Upper lobe of left lung (tissue), 6 donors: ENCODE measurements at places on chromosomes 3 and 15. TPM values are rescaled to one million over a fixed set of nuclear protein-coding genes. Genes with fewer than 3 reads are reported as not detected.

UBE2E2 gene
- total RNA-seq, result 38.8 TPM

CIP2A gene
- 7.5 TPM for total RNA-seq

GRCh38 chr15:101307897-101308603 is 13.0 kb upstream of the SNRPA1 start:
- H3K4me3 ChIP-seq, result no peak overlapping the region
- no peak overlapping the region for H3K27ac ChIP-seq
- peak; percentile 15 for DNase-seq

PLD1 gene
- 11.2 TPM for total RNA-seq

DNA sequence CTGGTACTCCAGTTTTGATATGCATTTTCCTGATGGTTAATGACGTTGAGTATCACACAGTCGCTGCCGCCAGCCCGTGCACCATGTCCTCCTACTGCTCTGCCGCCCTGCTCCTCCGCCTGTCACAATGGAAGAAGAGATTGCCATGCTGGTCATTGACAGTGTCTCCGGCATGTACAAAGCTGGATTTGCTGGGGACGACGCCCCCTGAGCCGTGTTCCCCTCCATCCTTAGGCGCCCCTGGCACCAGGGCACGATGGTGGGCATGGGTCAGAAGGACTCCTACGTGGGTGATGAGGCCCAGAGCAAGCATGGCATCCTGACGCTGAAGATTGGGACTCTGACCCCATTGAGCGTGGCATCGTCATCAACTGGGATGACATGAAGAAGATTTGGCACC is 65.9 kb downstream of the SYN2 start:
- no peak overlapping the region for H3K27ac ChIP-seq
- H3K36me3 ChIP-seq, result no peaks in the 10 kb centered on the region
- no peak overlapping the region for H3K4me3 ChIP-seq
- no peaks in the 10 kb centered on the region for H3K4me1 ChIP-seq
- peak; percentile 30 for DNase-seq

GRCh38 chr3:184842433-184842832 is 30.5 kb downstream of the VPS8 start:
- H3K4me3 ChIP-seq, result no peak overlapping the region
- no peaks in the 10 kb centered on the region for H3K36me3 ChIP-seq
- H3K27me3 ChIP-seq, result no peaks in the 10 kb centered on the region
- H3K4me1 ChIP-seq, result no peaks in the 10 kb centered on the region
- H3K27ac ChIP-seq, result no peak overlapping the region

DNA sequence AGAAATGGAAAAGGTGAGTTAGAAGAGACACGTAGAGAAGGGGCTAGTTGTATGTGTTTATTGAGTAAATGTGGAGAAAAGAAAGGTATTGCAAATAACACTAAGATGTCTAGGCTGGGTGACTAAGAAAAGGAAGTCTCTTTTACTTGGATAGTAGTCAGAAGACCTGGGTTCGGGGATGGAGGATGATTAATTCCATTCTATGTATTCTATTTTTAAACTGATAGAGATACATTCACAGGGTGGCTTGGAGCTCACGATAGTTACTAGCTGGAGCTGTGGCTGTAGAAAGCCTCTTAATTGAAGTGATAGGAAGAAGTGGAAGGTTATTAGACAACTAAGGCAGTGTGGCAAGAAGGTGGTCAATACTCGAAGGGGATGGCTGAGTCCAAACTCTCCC is 65.9 kb upstream of the TNIK start:
- no peaks in the 10 kb centered on the region for H3K27me3 ChIP-seq
- no peak overlapping the region for H3K4me3 ChIP-seq
- DNase-seq, result no peak
- no peaks in the 10 kb centered on the region for H3K4me1 ChIP-seq
- no peaks in the 10 kb centered on the region for H3K36me3 ChIP-seq

- no peak overlapping the region for H3K27ac ChIP-seq
- H3K27me3 ChIP-seq, result no peaks in the 10 kb centered on the region
- no peak overlapping the region for H3K4me3 ChIP-seq
- no peaks in the 10 kb centered on the region for H3K36me3 ChIP-seq
- peaks cover 8% of the 10 kb centered on the region for H3K4me1 ChIP-seq
- peak; percentile 52 for DNase-seq
Observed at GRCh38 chr3:58529516-58530353, 7.3 kb downstream of the ACOX2 start.

- no peak for DNase-seq
- H3K36me3 ChIP-seq, result no peaks in the 10 kb centered on the region
- no peaks in the 10 kb centered on the region for H3K4me1 ChIP-seq
- no peaks in the 10 kb centered on the region for H3K27me3 ChIP-seq
- H3K4me3 ChIP-seq, result no peak overlapping the region
- no peak overlapping the region for H3K27ac ChIP-seq
Observed at GRCh38 chr3:175193815-175194518, 334.8 kb downstream of the NAALADL2 start.

SLC22A14 gene
- total RNA-seq, result not detected

CCR9 gene
- total RNA-seq, result not detected

DNA sequence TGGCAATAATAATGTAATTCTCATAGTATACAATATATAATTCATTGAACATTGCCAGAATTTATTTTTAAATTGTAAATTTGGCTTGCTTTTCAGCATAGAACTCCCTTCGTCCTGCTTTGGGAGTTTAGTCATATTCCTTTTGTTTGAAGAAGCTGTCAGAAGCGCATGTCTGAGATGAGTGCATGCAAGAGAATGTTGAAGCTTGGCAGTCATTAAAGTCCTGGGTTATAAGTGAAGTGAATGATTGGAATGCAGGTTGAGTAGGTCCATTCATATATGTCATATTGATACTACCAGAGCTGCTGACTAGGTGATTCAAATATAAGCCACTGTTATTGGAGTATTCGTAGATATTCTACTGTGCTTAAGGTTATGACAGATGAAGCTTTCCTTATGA is 243.6 kb upstream of the MDFIC2 start:
- no peak for DNase-seq
- H3K27ac ChIP-seq, result no peak overlapping the region
- no peak overlapping the region for H3K4me3 ChIP-seq
- no peaks in the 10 kb centered on the region for H3K27me3 ChIP-seq
- H3K36me3 ChIP-seq, result no peaks in the 10 kb centered on the region

- no peak overlapping the region for H3K4me3 ChIP-seq
- no peaks in the 10 kb centered on the region for H3K36me3 ChIP-seq
Observed at GRCh38 chr3:31481697-31482096, 51.0 kb upstream of the STT3B start.

GRCh38 chr15:90957031-90957790 is 2.5 kb downstream of the RCCD1 start:
- H3K27ac ChIP-seq, result no peak overlapping the region
- H3K4me1 ChIP-seq, result peaks cover 23% of the 10 kb centered on the region
- DNase-seq, result peak; percentile 90
- H3K27me3 ChIP-seq, result no peaks in the 10 kb centered on the region
- peaks cover 33% of the 10 kb centered on the region for H3K36me3 ChIP-seq
- peak overlapping the region; percentile 69 for H3K4me3 ChIP-seq

GRCh38 chr3:135736740-135737139 is 228.8 kb upstream of the PPP2R3A start:
- DNase-seq, result no peak
- no peaks in the 10 kb centered on the region for H3K36me3 ChIP-seq
- no peaks in the 10 kb centered on the region for H3K27me3 ChIP-seq
- H3K27ac ChIP-seq, result no peak overlapping the region
- no peak overlapping the region for H3K4me3 ChIP-seq

GOLGA6A gene
- not detected for total RNA-seq

DNA sequence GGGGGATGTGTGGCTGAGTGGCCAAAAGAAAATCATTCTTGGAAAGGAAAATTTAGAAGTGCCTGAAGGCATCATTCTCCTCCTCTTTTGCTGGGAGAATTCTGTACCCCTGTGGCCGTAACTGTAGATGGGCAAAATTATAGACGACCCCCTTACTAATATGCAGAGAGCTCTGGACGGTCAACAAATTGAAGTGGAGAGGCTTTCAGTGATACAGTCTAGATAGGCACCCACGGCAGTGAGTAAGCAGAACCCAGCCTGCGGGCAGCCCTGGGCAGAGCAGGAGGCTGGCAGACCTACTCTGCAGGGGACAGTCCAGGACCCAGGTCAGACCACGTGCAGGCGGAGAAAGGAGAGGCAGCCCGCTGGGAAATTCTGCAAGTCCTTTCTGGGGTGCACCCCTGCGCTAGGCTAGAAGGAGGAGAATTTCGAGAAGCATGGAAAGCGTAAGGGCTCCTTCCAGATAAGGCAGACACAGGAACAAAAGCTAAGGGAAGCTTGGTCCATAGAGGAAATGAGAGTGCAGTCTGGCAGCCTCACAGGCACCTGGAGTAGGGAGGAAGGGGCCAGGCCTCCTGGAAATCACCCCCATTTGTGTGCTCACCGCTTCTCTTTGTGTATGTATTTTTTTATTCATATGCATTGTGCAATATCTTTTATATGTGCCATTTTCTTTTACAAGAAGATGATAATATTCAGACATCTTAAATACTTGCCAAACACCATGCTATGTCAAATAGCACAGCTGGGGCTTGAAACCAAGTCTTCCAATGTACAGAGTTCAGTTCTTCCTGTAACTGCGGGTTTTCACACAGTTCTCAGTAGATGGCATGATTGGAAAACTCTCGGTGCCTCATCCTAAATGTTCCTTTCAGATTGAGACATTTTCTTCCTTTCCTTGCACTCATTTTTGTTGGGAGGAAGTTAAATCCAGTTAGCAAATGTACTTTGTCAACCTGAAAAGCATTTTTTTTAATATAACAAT is 40.2 kb downstream of the LRRK1 start:
- no peaks in the 10 kb centered on the region for H3K27me3 ChIP-seq
- H3K4me3 ChIP-seq, result no peak overlapping the region

- no peaks in the 10 kb centered on the region for H3K27me3 ChIP-seq
- no peak overlapping the region for H3K4me3 ChIP-seq
- DNase-seq, result no peak
- H3K4me1 ChIP-seq, result peaks cover 39% of the 10 kb centered on the region
- H3K27ac ChIP-seq, result no peak overlapping the region
- H3K36me3 ChIP-seq, result no peaks in the 10 kb centered on the region
Observed at GRCh38 chr15:65822316-65822715, 30.2 kb upstream of the DENND4A start.

DNA sequence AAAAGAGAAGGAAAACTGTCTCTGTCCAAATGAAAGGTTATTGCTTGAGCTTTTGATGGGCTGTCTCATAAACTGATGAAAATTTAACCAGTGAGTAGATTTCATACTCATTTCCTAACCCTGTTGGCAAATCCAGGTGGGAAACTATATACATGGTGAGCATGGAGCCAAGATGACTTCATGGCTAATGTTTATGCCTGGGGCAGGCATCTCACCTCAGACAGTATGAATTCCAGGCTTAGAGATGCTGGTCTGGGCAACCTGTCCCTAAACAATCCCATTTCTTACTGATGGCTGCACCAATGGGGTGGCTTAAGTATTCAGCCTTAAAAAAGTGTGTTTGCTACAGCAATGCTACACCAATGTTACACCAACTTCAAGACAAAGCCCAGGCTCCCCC is 58.1 kb downstream of the SLTM start:
- H3K27me3 ChIP-seq, result no peaks in the 10 kb centered on the region
- DNase-seq, result no peak
- H3K27ac ChIP-seq, result no peak overlapping the region
- H3K4me3 ChIP-seq, result no peak overlapping the region
- H3K4me1 ChIP-seq, result no peaks in the 10 kb centered on the region
- H3K36me3 ChIP-seq, result peaks cover 5% of the 10 kb centered on the region

GRCh38 chr15:84668221-84668982 is 10.4 kb upstream of the NMB start:
- H3K27ac ChIP-seq, result no peak overlapping the region
- H3K27me3 ChIP-seq, result no peaks in the 10 kb centered on the region
- peaks cover 76% of the 10 kb centered on the region for H3K36me3 ChIP-seq
- DNase-seq, result no peak
- no peaks in the 10 kb centered on the region for H3K4me1 ChIP-seq

ZDHHC23 gene
- 10.6 TPM for total RNA-seq

DNA sequence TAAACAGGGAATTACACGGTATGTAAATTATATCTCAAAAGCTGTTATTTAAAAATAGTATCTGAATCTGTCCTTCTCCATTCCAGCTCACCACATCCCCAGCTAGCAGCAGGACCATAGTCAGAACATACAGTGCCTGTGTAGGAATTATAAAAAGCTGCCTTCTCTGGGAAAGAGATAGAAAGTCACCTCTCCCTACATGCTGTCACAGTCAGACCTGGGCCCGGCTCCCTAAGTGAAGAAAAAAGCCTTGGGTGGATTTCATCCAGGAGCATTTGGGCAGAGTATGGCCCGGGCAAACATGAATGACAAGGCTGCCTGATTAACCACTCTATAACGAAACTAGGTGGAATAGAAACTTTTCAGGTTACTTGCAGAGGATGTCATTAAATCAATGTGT is 144.1 kb downstream of the CNTN3 start:
- no peak overlapping the region for H3K4me3 ChIP-seq
- DNase-seq, result no peak
- H3K27me3 ChIP-seq, result no peaks in the 10 kb centered on the region
- H3K36me3 ChIP-seq, result no peaks in the 10 kb centered on the region
- H3K27ac ChIP-seq, result no peak overlapping the region

- no peak for DNase-seq
- no peaks in the 10 kb centered on the region for H3K36me3 ChIP-seq
- no peaks in the 10 kb centered on the region for H3K4me1 ChIP-seq
Observed at GRCh38 chr3:143884861-143885260, 36.6 kb upstream of the SLC9A9 start.

- DNase-seq, result no peak
- H3K4me1 ChIP-seq, result no peaks in the 10 kb centered on the region
- no peak overlapping the region for H3K4me3 ChIP-seq
- H3K27ac ChIP-seq, result no peak overlapping the region
Observed at GRCh38 chr3:165744025-165744424, 93.2 kb downstream of the BCHE start.

- peaks cover 12% of the 10 kb centered on the region for H3K4me1 ChIP-seq
- H3K27me3 ChIP-seq, result no peaks in the 10 kb centered on the region
- no peaks in the 10 kb centered on the region for H3K36me3 ChIP-seq
Observed at GRCh38 chr15:89695198-89695597, 4.6 kb downstream of the WDR93 start.

DNA sequence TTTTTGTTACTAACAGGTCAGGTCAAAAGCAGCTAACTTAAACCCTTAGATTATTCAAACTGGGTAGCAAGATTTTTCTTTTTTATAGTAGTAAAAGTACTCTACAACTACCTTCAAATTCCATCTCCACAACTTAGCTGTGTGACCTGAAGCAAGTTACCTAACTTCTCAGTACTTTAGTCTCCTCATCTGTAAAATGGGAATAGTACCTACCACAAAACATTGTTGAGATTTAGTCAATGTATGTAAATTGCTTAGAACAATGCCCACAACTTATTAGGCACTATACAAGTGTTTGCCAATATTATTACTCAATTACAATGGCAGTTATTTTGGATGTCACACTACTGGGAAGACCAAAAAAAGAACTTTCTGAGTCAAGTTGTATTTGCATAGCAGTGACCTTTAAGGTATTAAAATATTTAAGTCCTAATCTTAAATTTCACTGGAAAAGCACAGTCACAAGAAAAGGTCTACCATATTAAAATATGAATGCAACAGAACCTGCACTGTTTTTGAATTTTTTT is 2.9 kb downstream of the TASOR start:
- H3K27ac ChIP-seq, result no peak overlapping the region
- H3K27me3 ChIP-seq, result no peaks in the 10 kb centered on the region
- H3K4me1 ChIP-seq, result peaks cover 10% of the 10 kb centered on the region

FBXO22 gene
- total RNA-seq, result 17.8 TPM

- no peak for DNase-seq
- H3K36me3 ChIP-seq, result no peaks in the 10 kb centered on the region
- no peaks in the 10 kb centered on the region for H3K27me3 ChIP-seq
- H3K4me1 ChIP-seq, result no peaks in the 10 kb centered on the region
- no peak overlapping the region for H3K27ac ChIP-seq
- H3K4me3 ChIP-seq, result no peak overlapping the region
Observed at GRCh38 chr3:85185495-85185894, 226.7 kb downstream of the CADM2 start.
